ENCODE measurements at places on chromosomes 1 and 21. TPM values are rescaled to one million over a fixed set of nuclear protein-coding genes. Genes with fewer than 3 reads are reported as not detected.

DNA sequence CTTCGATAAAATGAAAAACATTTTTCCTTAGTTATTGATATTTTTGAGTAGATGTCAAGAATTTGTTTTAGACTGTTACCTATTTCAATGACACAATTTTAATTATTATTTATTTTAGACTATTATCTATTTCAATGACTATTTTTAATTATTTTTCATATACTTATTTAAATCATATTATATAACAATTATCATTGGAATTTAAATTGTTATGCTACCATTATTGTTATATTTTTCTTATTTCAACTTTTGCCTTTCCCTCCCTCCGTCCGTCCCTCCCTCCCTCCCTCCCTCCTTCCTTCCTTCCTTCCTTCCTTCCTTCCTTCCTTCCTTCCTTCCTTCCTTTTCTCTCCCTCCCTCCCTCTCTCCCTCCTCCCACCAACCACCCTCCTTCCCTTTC lies 229.3 kb downstream of the GRIK1 start:
- no peak for DNase-seq

Gene GJA8
- not detected for total RNA-seq

DNA sequence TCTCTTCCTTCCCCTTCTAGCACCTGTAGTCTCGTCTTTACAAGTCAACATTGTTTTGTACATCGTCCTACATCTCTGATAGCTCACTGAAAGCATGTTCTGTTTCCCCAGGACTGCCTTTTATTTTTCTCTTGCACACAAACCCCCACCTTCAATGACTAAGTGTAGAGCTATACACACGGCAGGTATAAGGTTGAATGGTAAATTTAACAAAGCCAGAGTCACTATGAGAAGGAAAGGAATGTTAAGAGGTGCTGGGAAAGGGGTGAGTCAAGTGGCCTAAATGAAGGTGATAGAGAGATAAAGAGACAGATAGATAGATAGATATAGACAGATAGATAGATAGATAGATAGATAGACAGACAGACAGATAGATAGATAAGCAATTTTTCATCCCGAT lies 134.3 kb upstream of the ATP1B1 start:
- DNase-seq, result no peak

GRCh38 chr1:109610609-109611307 lies 8.7 kb downstream of the GNAT2 start:
- DNase-seq, result no peak
